ACHN (cell line): ENCODE measurements at places on chromosomes 7 and 10.

GRCh38 chr10:125811251-125811650 lies 11.8 kb downstream of the UROS start:
- DNase-seq: no peak

DNA sequence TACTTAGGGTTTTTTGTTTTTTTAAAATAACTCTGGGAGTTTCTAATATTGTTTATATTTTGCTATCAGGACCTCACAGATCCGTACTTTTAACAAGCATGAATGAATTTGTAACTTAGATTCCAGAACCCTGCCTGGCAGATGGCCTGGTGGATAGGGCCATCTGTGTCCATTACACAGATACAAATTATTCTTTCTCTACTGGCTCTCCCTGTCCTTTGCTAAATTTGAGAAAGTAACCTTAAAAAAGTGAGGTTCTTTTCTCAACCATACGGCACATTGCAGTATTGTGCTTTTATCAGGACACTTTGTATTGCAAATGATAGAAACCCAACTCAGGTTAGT lies 26.6 kb downstream of the LCOR start:
- no peak for DNase-seq

DNA sequence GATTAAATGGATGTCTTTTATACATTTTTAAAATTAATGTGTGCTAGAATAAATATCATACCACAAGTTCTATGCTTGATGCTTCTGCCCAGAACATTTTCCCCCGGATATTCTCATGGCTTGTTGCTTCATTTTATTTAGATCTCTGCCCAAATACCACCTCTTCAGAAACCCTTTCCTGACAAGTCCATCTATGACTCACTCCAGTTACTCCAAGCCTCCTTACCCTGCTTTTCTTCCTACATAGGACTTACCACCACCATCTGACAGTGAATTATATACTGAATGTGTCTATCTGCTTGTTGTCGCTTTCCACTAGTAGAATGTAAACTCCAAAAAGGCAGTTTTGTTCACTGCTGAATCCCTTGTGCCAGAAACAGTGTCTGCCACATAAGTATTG lies 19.1 kb upstream of the ERVW-1 start:
- DNase-seq: no peak

- DNase-seq: no peak
Measured at GRCh38 chr7:68718097-68718551, 880.2 kb upstream of the AUTS2 start.

GRCh38 chr7:151652111-151652510 lies 132.4 kb upstream of the RHEB start:
- DNase-seq: no peak

GRCh38 chr7:127632276-127632910 lies 14.5 kb upstream of the PAX4 start:
- no peak for DNase-seq

DNA sequence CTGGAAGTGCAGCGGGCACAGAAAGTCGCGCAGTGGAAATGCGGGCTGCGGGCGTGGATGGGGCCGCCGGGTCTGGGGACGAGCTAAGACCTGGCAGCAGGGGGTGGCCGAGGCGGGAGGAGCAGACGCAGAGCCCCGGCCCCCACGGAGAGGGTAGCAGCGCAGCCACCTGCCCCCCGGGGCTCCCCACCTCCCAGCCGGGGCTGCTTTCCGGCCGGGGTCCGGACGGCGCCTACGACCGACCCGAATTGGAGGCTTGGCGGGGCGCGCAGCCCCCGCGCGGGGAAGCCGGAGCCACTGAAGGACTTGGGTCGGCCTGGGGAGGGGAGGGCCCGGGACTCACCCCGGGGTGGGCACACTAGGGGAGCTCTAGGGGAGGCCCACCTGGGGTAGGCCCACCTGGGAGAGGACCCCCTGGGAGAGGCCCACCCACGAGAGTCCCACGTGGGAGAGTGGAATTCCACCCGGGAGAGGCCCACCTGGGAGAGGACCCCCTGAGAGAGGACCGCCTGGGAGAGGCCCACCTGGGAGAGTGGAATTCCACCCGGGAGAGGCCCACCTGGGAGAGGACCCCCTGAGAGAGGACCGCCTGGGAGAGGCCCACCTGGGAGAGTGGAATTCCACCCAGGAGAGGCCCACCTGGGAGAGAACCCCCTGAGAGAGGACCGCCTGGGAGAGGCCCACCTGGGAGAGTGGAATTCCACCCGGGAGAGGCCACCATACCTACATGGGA lies 854 bp upstream of the CFAP46 start:
- no peak for DNase-seq

DNA sequence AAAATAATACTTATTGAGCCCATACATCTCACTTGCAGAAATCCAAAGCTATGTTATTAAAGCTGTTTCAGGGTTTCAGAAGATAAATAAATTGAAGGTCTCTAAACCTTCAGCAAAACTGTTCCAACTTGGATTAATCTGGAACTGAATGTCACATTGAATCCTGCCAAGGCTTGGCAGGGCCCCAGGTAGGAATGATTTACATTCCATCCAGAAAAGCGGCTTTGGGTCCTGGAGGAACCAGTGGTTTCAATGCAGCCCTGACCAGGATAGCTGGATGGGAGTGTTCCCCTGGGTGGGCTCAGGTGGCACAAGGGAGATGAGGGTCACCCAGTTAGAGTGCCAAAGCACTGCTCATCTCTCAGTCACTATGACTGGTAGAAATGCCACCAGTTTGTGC lies 37.0 kb upstream of the TMEM72 start:
- DNase-seq: no peak

DNA sequence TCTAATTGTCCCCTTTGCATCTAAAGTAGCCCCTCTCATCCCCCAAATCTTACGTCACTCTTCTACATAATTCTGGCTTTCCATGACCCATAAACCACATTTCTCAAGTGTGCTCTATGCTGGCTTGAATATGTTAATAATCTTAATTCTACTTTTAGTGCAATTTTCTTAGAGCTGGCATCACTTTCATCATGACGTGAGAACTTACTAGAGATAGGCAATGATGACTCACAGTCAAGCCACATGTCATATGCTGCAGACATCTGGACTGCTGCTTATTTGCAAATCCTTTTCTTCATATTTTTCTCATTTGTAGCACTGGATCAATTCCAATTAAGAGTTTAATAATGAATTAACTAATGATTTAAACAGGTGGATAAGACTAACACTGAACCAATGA lies 260.7 kb upstream of the PRKCQ start:
- DNase-seq: no peak

- no peak for DNase-seq
Measured at GRCh38 chr7:148347981-148348380, 242.6 kb upstream of the C7orf33 start.
